Esophagus squamous epithelium (tissue), 5 donors: ENCODE measurements at places on chromosomes 13 and 19.

DNA sequence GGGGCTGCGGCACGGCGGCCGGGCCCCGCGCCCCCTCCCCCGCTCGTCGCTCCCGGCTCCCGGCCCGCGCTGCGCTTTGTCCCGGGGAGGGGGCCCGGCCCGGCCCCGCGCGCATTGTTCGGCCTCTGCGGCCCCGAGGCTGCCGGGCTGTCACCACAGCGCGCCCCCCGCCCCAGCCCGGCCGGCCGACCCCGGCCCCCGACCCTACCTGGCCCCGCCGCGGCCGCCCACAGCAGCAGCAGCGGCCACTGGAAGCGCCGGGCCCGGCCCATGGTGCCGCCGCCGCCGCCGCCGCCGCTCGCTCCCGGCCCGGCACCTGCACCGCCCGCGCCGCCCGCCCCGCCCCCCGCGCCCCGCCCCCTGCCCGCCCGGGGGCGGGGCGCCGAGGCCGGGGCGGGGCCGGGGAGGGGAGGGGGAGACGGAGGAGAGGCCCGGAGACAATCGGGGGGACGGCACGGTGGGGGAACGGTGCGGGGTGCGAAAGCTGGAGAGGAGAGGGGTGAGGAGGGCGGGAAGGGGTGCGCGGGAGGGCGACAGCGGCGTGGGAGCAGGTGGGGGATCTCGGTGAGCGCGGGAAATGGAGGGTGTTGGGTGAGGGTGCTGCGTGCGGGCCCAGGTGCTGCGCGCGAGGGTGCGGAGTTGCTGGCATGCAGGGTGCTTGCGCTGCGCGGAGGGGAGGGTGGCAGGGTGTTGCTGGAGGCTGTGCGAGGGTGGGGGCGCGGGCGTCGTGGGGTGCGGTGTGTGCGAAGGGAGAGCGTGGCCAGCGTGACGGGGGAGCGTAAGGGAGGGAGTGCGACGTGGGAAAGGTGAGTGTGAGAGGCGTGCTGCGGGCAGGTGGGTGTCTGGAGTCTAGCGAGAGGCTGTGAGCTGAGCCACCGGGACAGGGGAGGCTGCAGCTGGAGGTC is at the start of gene CADM4:
TSS of gene CADM4 (minus strand) at position 332 of the 905 bp plus-strand sequence. CDS start at position 272, 60 bp downstream.
- DNase-seq: no peak

- DNase-seq: no peak
Observed at GRCh38 chr19:38034492-38034860, 127.5 kb downstream of the SIPA1L3 start.

DNA sequence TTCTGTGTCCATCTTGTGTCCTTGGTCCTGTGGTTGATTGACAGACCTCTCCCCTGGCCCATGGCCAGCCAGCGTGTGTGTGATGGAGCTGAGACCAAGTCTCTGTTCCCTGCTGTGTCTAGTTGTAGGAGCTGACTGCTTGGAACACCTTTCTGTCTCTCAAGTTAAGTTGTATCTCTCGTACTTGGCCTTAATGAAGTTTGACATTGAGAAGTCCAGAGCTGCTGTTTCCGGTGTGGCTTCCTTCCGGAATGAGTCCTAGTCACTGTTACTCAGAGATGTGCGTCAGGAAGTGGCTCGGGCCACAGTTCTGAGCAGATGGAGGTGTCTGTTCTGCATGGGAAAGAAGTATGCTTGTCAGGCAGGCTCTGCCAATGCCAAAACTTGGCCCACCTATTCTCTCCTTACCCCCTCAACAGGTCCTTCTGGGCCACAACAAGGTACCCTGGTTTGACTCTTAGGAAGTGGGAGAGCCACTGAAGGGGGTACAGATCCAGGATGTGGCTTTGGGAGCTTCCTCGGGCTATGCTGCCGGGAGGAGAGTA is 54.3 kb downstream of the GATAD2A start:
- DNase-seq: no peak

GRCh38 chr19:29727906-29728305 is 12.8 kb upstream of the C19orf12 start:
- DNase-seq: no peak

DNA sequence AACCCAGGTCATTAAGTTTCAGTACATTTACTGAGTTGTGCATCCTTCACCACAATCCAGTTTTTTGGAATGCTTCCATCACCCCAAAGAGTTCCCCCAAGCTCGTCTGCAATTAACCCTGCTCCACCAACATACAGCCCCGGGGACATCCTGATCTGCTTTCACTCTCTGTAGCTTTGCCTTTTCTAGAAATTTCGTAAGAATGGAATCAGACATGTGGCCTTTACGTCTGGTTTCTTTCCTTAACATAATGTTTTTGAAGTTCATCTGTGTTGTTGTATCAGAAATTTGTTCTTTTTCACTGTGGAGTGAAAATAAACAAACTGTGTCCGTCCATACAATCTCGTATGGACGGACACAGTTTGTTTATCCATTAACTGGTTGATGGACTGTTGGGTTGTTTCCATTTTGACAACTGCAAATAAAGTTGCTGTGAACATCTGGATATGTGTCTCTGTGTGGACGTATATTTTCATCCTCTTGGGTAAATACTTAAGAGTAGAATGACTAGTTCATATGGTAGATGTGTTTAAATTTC is 2.9 kb downstream of the KLHL26 start:
- DNase-seq: no peak

GRCh38 chr13:43543331-43543730 is 243.4 kb downstream of the ENOX1 start:
- no peak for DNase-seq

DNA sequence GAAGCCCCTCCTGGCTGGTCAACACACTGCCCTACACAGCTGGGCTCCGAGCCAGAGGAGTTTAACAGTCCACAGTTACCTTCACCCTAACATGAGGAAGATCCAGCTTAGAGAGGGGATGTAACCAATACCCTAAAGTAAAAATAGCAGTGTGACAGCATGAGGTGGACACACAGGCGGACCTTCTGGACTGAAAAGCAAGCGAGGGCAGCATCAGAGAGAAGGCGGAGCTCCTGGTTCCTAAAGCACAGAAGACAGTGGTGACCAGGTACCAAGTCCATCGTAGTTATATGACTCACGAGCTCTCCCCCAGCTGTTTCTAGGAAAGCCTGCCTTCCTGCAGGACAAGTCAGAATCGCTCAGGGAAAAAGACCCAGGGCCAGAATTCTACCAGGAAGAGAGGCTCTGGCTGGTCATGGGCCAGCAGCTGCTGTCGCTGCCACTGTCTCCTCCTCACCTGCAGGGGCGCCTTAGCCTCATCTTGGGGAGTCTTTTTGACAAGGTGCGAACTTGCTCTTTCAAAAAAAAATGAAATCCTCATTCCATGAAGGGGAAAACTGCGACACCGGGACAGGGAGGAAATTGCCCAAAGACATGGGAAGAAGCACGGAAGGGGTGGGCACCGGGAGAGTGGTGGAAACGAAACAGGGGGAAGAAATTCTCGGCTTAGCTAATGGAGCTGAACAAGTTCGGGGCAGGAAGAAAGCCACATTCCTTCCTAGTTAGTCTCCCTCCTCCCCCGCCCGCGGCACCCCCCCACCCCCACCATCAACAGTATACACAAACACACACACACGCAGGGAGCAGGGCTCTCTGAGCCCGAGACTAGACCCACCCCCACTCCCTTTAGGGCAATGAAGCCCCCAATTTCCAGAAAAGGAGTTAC is 1.7 kb downstream of the ELL start:
- DNase-seq: no peak

DNA sequence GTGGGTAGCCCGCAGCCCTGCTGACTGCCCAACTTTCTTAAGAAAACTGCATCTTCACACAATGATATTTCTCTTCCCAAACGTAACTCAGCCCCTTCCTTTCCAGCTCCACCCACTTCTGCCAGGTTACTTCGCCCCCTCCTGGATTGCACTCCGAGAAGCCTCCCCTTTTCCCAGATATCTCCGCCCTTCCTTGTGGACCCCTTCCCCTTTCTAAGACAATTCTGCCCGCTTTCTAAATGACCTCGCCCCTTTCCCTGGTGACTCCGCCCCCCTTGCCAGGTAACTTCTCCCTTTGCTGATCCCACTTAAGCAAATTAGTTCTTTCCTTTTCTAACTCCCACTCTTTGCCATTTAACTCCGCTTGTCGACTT is 2.6 kb downstream of the VSIG10L start:
- DNase-seq: no peak

GRCh38 chr13:111304603-111305289 is 15.7 kb upstream of the TEX29 start:
- no peak for DNase-seq

DNA sequence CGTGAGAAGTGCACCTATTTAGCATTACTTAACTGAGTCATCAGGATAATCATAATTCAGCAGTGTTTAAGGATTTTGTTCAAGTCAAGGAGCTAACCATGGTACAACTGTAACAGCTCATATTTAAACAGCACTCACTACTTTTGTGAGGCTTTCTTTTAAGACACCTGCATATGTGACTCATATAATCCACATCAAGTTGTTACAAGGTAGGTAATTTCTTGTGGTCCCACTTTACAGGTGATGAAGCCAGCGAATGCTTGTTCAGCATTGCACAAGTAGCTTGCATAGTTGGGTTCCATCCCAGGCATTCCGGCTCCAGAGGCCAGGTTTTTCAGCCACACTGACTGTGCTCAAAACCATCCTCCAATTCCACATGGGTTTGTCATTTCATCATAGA is 569.2 kb downstream of the MYO16 start:
- no peak for DNase-seq

GRCh38 chr19:51097166-51097738 is 11.0 kb downstream of the CTU1 start:
- DNase-seq: no peak

- DNase-seq: no peak
Observed at GRCh38 chr13:45951724-45952123, 100.2 kb upstream of the SIAH3 start.

DNA sequence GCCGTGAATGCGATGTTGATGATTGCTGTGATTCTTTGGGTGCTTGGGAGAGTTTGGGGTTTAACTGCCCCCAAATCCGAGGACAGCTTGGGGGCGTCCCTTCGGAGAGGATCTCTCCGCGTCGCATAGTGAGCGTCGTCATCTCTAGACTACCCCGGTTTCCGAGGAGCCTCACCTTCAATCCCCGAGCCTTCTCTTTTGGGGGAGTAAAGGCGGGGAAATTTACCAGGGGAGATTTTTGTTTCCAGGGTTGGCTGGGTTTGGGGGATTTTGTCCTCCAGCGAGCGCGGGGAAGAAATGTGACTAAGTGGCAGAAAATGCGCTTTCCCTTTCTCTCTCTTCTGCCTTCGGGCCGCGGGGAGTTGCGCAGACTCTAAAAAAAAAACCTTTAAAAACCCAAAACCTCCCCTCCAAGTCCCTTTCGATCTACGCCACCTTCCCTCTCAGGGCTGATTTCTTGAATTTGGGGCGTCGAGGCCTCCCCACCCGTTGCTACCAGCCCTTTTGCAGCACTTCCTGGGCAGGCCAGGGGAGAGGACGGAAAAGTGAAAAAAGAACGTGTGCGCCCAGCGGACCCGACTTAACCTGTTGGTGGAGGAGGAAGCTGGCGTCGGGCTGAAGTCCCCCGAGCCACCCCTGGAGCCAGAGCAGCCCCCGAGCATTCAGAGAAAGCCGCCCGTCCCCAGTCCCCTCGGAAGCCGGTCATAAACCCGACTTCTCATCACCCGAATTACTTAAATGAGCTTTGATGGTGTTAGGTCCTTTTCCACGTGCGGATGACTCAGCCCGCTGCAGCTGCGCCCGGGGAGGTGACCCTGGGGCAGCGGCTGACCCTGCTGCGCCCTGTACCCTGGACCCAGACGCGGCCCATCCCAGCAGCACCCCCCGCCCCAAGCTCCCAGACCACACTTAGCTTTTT is 17.7 kb downstream of the NFIX start:
- no peak for DNase-seq

GRCh38 chr19:45462174-45462573 is 5.6 kb upstream of the FOSB start:
- DNase-seq: no peak
